ENCODE measurements at places on chromosomes 16 and 17.

- no peak for DNase-seq
Measured at GRCh38 chr16:57959804-57960203, 11.1 kb downstream of the CNGB1 start.

GRCh38 chr17:75406222-75406615, 741 bp upstream of the GRB2 start:
- DNase-seq, result no peak

DNA sequence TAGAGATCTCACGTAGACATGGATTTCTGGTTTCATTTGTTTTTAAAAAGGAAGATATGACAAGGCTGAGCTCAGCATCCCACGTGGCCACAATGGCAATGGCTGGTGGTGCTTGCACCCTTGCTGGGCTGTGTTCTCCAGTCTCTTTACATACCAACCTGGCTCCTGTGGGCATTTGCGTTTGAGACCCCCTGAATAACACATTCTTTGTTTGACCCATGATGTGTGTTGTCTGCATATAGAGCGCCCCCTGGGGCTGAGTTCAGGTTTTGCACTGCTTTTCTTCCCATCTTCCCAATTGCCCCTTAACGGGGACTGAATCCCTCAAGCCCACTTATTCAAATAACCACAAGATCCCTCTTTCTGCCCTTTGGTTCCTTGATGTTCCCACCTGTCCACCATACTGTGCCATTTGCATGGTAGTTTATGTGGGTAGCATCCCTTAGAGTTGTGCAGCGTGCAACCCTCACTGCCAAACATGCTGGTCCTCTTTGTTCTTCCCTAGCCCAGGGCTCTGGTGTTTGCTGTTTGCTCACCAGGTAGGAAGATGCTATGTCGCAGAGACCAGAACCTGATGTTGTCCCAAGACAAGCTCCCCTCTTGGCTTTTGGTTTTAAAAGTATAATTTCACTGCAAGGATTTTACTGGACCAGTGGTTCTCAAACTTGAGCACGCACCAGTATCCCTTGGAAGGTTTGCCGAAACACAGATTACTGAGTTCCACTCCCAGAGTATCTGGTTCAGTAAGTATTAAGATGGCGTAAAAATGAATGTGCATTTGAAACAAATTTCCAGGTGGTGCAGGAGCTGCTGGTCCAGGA, 38.5 kb upstream of the NKD1 start:
- DNase-seq, result peak; percentile 36

GRCh38 chr17:1753767-1754429, 8.0 kb upstream of the SERPINF1 start:
- DNase-seq, result no peak

- DNase-seq, result no peak
Measured at GRCh38 chr17:47200325-47200664, 8.9 kb upstream of the MYL4 start.

DNA sequence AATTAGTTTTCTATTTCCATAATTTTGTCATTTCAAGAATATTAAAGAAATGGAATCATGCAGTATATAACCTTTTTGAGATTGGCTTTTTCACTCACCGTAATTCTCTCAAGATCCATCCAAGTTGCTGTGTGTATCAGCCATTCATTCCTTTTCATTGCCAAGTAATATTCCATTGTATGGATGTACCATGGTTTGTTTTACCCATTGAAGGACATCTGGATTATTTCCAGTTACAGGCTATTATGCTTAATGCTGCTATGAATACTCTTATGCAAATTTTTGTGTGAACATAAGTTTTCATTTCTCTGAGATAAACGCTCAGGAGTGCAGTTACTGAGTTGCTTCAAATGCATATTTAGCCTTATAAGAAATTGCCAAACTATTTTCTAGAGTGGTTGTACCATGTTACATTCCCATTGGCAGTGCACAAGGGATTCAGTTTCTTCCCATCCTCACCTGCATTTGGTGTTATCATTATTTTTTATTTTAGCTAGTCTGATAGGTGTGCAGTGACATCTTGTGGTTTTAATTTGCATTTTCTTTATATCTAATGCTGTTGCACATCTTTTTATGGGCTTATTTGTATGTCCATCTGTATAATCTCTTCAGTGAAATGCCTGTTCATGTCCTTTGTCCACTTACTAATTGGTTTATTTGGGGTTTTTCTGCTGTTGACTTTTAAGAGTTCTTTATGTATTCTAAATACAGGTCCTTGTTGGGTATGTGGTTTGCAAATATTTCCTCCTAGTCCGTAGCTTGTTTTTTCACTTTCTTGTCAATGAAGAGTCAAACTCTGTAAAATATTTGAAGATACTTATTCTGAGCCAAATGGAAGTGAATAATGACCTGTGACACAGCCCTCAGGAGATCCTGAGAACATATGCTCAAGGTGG, 32.7 kb downstream of the BMERB1 start:
- DNase-seq, result no peak

- no peak for DNase-seq
Measured at GRCh38 chr16:6232056-6232455, 1100.6 kb upstream of the RBFOX1 start.

GRCh38 chr17:20988896-20989295, 53.9 kb downstream of the USP22 start:
- DNase-seq, result no peak

DNA sequence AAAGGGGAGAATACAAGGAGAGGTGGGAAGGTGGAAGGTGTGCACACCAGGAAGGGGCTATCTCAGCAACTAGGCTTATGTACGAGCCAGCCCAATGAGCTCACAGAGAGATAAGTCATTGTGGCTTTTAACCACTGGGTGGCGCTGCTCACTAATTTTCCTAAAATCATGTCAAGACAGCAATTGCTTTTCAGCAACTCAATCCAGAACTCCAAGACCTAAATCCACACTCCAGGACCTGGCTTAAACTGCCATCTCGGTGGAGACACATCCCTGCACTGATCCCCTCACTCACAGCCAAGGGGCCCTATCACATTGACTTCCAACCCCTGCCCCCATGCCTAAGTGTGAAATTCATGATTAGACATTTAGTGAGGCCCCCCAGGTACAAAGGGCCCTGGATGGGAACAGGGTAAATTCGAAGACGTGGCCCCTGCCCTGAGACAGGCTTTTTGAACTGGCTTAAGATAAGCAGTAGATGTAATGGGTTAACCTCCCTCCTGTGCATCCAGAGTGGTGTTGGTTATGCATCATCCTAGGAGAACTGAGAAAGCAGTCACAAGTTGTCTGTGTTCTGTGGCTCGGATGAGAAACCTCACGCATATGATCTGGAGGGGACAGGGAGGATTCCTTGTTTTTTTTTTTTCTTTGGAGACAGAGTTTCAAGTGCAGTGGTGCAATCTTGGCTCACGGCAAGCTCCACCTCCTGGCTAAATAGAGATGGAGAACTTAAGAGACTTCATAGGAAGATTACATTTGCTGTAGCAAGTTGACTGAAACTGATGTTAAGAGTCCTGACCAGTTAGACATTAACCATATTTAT, 11.5 kb downstream of the CCL16 start:
- peak; percentile 77 for DNase-seq

DNA sequence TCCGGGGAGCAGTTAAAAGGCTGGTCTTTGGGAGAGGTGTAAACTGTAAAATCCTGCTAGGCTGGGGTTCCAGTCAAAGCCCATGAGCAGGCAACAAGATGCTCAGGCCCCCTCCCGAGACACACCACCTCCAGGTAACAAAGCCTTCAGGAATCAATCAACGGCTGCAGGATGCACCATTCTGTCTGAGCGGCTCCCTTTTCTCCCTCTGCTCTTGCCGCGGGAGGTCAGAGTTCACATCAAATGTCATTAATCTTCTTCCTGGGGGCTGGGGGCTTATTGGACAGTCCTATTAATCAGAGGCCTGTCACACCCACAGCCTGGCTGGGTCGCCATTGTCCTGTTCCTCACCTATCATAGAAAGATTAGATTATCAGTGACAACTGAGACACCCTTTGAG, 11.9 kb upstream of the CCDC182 start:
- DNase-seq, result no peak

- no peak for DNase-seq
Measured at GRCh38 chr16:88381820-88382451, 823 bp upstream of the ZNF469 start.

GRCh38 chr16:88792668-88793250, 7.7 kb upstream of the PIEZO1 start:
- no peak for DNase-seq

- no peak for DNase-seq
Measured at GRCh38 chr16:62135911-62136310, 99.7 kb upstream of the CDH8 start.

DNA sequence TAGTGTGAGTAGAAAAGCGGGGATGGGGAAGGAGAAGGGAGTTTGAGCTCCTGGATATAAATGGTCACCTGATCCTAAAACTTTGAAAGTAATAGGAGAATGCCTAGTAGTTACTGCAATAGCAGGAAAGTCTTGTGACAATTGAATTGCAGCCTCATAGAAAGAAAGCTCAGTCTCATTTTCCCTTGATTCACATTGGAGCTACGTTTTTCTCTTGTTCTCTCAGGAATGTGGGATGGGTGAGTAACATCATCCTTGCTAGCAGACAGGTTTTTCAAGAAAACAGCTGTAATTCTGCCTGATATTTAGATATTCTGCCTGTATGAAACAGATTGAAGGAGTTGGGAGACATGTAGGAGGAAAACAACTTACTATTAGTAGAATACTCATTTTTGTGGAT, 25.3 kb downstream of the SF3B3 start:
- no peak for DNase-seq

- no peak for DNase-seq
Measured at GRCh38 chr17:83124871-83125514, 45.6 kb downstream of the METRNL start.

DNA sequence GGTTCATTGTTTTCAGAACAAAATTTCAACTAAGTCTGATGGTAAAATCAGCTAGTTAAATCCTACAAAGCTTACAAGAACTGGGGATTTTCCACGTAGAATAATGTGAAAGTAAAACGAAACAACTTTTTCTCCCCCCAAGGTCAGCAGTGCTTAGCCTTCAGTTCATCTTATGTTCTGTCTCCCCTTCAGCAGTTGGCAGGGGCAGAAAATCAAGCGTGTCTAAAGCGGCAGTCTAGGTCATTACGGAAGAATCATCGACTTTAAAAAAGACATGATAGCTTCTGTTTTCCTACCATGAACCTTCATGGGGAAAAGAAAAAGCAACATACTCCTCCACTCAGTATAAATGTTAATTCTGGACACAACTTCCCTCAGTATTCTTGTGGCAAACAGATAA, 50.7 kb downstream of the GNA13 start:
- DNase-seq, result no peak

- DNase-seq, result peak; percentile 35
Measured at GRCh38 chr17:7478276-7479212, 887 bp downstream of the ZBTB4 start.

GRCh38 chr16:74296104-74296431, 546 bp upstream of the PSMD7 start:
- DNase-seq, result no peak

- DNase-seq, result no peak
Measured at GRCh38 chr16:87003414-87003755, 313.8 kb downstream of the C16orf95 start.

GRCh38 chr17:40460968-40461731, 17.9 kb downstream of the IGFBP4 start:
- no peak for DNase-seq

- DNase-seq, result no peak
Measured at GRCh38 chr16:86388976-86389375, 121.4 kb upstream of the FOXF1 start.

DNA sequence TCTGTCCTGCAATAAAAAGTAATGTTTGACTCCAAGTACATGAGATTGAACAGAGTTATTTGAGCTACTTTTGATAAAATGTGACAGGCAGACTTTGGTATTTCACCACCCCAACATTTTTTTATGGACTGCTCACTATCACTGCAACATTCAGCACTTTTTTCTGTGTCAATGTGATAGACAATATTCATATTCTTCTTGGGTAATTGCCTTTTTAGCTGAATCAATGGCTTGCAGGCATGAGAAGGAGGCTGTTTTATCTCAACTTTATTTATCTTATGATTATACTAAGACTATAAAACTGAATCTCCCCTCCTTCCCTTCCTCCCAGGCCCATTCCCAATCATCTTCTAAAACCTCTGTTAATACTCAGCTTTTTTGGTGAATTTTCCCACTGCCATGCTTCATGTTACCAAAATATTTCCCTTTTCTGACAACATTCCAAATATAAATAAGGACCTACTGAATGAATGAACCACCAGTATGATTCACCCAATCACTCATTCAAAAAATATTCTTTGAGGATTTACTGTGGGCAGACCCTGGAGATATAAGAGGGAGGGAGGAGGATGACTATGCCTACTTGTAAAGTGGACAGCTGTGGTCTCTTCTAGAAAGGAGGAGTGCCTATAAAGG, 67.6 kb downstream of the CDH13 start:
- no peak for DNase-seq

- DNase-seq, result peak; percentile 93
Measured at GRCh38 chr16:66278111-66278531, 88.4 kb upstream of the CDH5 start.

- no peak for DNase-seq
Measured at GRCh38 chr16:84150926-84151325, 5.8 kb downstream of the DNAAF1 start.

DNA sequence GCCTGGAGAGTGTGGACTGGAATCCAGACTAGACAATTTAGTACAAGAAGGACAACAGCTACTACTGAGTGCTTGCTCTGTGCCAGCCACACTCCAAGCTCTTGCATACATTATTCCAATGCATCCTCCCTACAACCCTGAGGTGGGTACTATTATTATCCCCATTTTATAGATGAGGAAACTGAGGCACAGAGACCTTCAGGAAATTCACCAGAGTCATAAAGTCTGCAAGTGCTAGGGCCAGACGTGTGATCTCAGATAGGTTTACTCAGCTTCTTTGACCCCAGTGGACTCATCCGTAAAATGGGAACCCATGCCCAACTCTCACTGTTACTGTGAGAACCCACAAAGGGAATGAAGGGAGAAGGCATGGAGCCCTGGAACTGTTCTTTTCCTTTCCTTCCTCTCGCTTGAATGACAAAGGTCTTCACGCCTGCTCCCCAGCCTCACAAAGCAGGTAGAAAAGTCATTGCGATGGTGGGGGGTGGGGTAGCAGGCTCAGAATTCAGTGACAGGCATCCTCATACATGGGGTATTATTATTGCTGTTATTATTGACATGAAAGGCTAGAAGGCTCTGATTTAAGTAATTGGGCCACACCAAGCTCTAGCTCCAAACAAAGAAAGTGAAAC, 160.0 kb downstream of the ZNF423 start:
- DNase-seq, result no peak

GRCh38 chr16:86375364-86375763, 135.0 kb upstream of the FOXF1 start:
- DNase-seq, result no peak

GRCh38 chr17:81966343-81967243, 5.6 kb upstream of the NOTUM start:
- DNase-seq, result no peak

- DNase-seq, result peak; percentile 64
Measured at GRCh38 chr17:1275962-1276736, 3.3 kb upstream of the TRARG1 start.

- DNase-seq, result no peak
Measured at GRCh38 chr16:55976815-55977214, 101.6 kb upstream of the CES5A start.

GRCh38 chr17:14297161-14297851, 3.6 kb upstream of the HS3ST3B1 start:
- peak; percentile 55 for DNase-seq
